Neural progenitor cell (in vitro differentiated cells): ENCODE measurements at places on chromosomes 4 and X. TPM values are rescaled to one million over a fixed set of nuclear protein-coding genes. Genes with fewer than 3 reads are reported as not detected.

DMRTC1B gene
- total RNA-seq = 0.34 TPM in 1 of 2 replicates, not detected in the other

DNA sequence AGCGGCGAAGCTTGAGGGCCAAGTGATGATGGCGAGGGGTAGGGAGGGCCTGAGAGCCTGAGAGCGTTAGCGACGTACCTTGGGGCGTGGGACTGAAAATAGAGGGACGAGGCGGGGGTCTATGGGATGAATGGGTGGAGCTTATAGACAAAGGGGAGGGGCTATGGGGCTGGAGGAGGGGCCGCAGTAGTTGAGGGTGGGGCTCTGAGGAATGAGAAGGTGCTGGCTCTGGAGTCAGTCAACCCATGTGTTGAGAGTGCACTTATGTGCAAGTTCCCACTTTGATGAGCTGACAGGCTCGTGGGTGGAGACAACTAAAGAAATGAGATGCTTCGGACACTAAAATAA, 488 bp downstream of the TBC1D25 start:
- H3K27me3 ChIP-seq = no peaks in the 10 kb centered on the region
- H3K4me1 ChIP-seq = no peaks in the 10 kb centered on the region
- no peak for DNase-seq
- H3K4me3 ChIP-seq = peak overlapping the region; percentile 56
- H3K36me3 ChIP-seq = no peaks in the 10 kb centered on the region

DNA sequence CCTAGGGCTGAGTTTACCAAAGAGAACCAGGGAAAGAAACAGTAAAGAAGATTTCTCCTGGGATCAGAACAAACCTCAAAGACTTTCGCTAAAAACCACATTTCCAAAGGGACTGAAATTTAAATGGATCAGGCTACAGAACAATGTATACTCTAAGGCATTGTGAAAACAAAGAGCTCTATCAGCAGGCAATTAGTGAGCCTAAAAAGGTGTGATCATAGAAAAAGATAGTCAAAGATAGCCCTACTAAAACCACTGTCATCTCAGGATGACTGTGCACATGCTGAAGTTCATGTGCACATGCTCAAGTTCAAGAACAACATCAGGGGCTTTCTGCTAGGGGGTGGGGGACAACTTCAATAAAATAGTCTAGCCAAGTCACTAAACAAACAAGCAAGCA, 12.9 kb upstream of the SMIM10L2A start:
- DNase-seq = no peak
- no peaks in the 10 kb centered on the region for H3K27me3 ChIP-seq
- H3K4me1 ChIP-seq = peaks cover 12% of the 10 kb centered on the region
- H3K4me3 ChIP-seq = no peak overlapping the region
- H3K27ac ChIP-seq = no peak overlapping the region

QRFPR gene
- total RNA-seq = 0.25 TPM in 1 of 2 replicates, not detected in the other

PCDH11X gene
- 21.0 and 27.1 TPM in 2 replicates for total RNA-seq

- no peak for DNase-seq
- no peak overlapping the region for H3K27ac ChIP-seq
- no peaks in the 10 kb centered on the region for H3K27me3 ChIP-seq
- H3K36me3 ChIP-seq = no peaks in the 10 kb centered on the region
- no peak overlapping the region for H3K4me3 ChIP-seq
- H3K4me1 ChIP-seq = no peaks in the 10 kb centered on the region
These were observed 33.9 kb downstream of the USP46 start for GRCh38 chr4:52625216-52625615.

DNA sequence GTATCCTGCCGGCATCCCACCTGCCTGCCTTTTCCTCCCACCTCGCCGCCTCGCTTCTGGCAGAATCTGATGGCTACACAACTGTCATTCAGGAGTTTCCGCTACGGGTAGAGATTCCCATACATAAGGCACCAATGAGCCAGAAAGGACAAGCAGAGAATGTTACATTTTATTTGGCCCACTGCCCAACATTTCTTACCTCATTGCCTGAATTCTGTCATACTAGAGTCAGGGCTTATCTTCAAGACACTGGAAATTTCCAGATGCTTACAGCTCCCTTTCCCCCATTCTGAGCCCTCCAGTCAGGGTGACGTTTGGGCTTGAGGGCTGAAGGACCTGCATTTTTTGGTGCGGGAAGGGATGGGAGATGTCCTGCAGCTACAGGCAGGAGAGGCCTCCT, 113.0 kb downstream of the NHS start:
- no peak for DNase-seq
- no peaks in the 10 kb centered on the region for H3K36me3 ChIP-seq
- H3K4me1 ChIP-seq = no peaks in the 10 kb centered on the region
- H3K4me3 ChIP-seq = no peak overlapping the region

DNA sequence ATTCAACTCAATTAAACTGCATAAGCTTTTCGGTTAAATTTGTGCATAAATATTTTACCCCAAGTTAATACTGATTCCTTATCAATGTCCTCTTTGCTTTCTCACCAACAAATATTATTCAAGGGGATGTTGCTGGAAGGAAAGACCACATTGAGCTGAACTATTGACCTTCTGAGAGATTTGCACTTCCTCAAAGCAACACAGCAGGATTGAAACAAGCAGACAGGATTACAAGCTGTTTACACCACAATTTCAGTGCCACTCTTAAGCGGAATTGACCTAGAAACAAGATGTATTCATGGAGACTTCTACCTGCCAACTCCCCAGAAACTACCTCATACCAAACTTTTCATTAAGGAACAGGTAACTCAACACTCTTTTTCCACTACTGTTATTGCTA, 96.5 kb upstream of the DUSP21 start:
- no peaks in the 10 kb centered on the region for H3K36me3 ChIP-seq
- H3K4me1 ChIP-seq = no peaks in the 10 kb centered on the region
- H3K27me3 ChIP-seq = no peaks in the 10 kb centered on the region
- no peak overlapping the region for H3K4me3 ChIP-seq
- DNase-seq = no peak
